ENCODE measurements at places on chromosomes 5 and 9.

GRCh38 chr5:76535577-76535976 is 87.6 kb downstream of the F2RL2 start:
- DNase-seq = no peak

DNA sequence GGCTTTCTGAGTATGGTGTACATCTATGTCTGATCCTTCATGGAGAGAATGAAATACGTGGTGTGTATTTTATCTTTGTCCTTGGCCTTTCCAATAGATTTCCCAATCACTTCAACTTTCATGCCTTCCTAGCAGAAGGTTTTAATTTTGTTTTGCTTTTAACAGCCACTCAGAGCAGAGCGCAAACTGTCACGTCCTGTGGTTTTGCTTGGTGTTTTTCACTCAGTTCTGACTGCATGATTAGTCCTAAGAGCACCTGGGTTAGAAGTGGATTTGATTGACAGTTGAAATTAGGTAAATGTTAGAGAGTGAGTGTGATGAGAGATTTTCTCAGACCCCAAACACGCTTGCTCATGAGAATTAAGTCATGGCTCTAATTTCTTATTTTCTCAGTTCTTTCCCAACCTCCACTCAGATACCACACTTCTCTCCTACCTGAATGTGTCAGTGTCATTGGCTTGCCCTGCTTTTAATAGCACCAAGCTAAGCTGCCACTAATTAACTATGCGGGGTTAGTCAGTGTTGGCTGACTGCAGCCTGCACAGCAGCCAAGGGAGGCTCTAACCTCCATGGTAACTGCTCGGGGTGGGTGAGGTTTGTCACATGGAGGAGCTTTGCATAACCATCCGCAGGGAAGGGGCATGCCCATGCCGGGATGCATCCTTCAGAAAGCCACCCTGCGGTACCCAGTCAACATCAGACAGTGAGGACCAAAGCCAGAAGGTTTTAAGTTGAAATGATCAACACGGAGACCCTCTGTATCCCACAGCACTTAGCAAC is 173.4 kb downstream of the NR3C1 start:
- no peak for DNase-seq

DNA sequence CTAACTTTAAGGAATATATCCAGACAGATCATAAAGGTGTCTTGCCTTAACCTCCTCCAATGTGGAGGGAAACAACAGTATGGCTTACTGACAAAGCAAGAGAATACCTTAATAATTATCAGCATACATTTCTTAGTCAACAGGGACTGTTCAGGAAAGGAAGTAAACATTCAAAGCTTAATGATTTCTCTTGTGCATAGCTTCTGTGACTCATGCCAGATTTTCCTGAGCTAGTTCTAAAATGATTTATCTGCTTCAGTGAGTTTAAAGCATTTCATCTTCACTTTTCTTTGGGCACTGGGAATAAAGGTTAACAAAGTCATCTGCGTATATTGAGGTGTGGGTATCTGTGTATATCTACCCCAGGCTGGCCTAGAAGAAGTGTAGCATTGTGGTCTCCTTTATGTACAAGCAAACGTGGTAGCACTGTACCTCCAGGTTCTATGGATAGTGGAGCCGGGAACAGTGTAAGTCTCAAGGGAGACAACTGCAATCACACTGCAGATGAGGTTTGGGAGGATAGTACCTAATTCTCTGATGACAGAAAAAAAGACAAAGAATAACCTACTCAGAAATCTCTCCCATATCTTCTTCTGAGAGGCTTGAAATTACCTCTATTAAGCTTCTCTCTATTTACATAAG is 284.1 kb downstream of the HCN1 start:
- no peak for DNase-seq

DNA sequence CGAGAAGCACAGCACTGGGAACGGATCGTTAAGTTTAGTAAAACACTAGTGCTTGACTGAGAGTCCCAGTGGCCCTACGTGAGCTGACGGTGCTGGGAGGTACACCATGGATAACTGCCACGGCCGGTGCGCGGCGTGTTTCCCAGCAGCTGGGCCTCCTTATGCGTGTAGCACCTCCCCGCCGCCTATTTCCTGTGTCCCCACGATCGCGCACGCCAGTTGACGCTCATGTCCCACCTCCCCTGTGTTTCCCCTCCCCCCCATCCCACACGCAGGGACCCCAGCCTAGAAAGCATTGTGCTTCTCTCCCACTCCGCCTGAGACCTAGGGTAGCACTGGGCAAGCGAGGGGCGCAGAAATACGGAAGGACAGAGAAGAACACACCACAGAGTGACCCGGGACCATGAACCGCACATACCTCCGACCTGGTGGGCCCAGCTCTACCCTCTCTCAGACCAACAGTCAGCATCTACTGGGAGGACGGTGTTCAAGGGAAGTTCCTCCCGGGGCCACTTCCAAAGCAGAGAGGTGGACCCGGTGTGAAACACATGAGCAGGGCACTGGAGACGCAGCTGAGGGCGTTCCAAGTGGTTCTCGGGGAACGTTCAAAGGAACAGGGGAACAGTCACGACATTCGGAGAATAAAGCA is 45.6 kb downstream of the DBH start:
- no peak for DNase-seq

DNA sequence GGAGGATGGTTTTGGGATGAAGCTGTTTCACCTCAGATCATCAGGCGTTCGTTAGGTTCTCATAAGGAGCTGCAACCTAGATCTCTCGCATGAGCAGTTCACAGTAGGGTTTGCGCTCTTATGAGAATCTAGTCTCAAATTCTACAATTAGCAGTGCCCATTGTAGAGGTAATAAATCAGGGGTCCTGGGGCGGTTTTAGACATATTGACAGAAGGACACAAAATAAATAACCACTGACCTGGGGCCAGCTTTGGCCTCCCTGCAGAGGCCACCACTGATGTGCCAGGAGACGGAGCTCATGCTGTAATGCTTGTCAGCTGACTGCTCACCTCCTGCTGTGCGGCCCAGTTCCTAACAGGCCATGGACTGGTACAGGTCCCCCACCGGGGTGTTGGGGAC is 67.6 kb upstream of the SPATA31D4 start:
- DNase-seq = no peak

DNA sequence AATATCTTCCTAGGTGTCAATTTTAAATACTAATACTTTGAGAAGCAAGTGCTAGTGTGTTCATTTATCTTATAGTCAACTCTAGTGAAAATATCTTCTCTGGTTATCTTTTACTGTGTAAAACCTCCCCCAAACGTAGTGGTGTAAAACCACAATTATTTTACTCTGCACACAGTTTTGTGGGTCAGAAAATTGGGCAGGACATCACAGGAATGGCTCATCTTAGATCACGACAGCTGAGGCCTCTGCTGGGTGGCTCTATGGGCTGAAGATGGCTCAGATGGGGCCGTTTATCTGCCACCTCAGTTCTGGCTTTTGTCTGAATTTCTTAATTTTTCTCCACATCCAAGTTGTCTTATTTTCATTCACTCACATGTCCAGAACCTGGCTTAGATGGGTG is 457.2 kb upstream of the ACTBL2 start:
- DNase-seq = no peak

DNA sequence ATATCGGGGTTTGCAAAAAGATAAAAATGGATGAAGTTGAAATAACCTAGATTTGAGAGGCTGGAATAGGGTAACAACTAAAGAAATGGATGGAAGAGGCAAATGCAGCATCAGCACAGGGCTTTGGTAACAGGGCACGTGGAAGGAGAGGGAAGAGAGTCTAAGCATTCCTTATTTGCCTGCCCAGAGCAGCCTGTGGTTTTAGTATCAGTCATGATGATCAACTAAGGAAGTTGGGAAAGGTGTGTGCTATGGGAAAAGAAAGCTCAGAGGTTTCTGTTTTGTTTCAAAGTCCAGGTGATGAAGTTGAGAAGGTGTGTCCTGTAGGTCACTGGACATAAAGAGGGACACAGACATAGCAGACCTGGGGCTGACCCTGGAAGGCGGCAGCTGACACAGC is 28.8 kb downstream of the GAS1 start:
- no peak for DNase-seq

- DNase-seq = no peak
These were observed 160.9 kb upstream of the LHFPL2 start for GRCh38 chr5:78809444-78809843.

GRCh38 chr5:14063691-14064090 is 79.5 kb upstream of the TRIO start:
- no peak for DNase-seq

DNA sequence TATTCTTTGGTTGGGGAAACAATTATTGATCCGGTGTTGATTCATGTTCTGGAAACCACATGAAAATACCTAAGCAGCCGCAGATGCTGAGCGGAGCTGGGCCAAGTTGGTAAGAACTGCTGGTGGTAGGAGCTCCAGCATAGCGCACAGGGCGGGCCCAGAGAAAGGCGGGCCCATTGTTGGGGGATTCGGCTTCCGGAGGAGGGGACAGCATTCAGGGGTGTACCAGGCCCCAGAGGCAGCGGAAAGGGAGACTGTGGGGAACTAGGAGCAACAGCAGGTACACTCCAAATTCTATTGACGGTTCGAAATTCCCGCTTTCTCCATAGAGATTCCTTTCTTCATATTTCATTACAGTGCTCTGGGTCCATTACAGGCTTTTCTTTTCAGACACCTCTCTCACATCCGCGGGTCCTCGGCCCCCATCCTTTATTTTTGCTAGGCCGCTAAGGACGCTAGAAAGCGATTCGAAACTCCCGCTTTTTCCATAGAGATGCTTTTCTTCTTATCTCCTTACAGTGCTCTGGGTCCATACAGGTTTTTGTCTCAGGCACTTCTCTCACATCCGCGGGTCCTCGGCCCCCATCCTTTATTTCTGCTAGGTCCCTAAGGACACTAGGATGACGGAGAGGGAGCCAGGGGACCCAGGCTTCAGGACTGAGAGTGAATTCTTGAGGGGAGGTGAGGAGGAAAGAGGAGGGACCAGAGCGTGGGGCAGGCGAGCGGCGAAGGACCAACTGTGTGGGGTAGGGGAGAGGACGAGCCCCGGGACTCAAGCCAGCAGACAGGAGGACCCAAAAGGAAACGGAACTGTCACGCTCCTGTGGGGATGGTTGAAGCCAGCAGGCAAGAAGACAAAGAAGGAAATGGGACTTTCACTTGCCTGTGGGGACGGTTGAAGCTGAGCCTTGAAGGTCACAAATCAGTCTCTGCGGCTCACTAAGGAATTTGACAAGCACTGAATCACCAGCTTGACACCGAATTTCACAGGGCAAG is at the start of gene CCDC152:
Gene CCDC152 (plus strand): TSS at position 213 of the 996 bp plus-strand sequence. CDS start 2,304 bp downstream, outside the sequence.
- DNase-seq = no peak

DNA sequence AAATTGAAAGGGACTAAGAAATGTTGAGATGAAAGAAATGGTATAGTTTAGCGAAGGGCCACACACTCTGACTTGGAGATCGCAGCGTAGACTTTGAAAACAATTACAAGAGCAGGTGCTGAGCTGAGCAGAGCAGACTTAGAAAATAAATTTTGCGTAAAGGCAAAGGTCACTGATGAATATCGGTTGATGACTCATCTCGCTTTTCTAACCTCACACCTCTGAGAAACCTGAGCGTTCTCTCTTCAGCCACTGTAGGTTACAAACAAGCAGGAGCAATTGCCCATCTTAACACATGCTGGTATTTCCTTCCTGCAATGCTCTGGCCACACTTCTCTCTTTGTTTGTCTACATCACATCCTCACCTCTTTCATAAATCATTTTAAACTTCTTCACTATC is 190.6 kb upstream of the C9orf72 start:
- no peak for DNase-seq

DNA sequence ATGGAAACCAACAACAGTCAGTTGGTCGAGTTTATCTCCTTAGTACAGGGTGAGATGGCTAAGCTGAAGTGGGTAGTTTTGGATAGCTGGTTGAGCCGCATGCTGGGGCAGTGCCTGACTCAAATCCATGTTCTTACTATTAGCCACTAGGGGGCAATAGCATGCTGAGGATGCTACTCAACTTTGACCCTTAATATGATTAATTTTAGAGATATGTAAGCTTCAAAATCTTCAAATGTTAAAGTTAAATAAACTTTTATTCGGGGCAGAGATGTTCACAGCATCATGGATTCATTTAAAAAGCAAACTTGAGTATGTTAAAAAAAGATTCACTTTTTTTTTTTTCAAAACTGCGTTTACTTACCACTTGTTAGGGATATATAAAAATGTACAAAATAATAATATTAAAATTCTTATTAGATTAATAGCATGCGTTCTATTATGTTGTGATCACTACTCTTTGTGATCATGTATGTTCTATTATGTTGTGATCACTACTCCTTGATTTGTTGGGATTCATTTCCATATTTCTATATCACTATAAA is 57.0 kb downstream of the C9orf153 start:
- no peak for DNase-seq

DNA sequence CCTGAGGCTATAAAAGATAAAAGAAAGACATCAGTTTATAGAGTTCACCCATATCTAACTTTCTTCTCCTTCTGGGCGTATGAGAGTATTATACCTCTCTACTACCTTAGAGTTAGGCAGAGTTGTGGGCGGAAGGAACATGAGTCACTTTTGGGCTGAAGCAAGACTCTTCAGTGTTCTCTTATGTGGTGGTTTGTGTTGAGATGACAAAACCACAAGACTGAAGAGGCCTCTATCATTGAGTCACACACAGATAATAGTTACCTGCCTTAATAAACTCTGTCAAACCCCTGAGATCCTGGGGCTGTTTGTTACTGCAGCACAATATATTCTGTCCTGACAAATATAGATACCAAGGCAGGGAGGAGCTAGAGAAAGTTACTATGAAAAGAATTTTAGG is 184.2 kb downstream of the EFNA5 start:
- DNase-seq = no peak

DNA sequence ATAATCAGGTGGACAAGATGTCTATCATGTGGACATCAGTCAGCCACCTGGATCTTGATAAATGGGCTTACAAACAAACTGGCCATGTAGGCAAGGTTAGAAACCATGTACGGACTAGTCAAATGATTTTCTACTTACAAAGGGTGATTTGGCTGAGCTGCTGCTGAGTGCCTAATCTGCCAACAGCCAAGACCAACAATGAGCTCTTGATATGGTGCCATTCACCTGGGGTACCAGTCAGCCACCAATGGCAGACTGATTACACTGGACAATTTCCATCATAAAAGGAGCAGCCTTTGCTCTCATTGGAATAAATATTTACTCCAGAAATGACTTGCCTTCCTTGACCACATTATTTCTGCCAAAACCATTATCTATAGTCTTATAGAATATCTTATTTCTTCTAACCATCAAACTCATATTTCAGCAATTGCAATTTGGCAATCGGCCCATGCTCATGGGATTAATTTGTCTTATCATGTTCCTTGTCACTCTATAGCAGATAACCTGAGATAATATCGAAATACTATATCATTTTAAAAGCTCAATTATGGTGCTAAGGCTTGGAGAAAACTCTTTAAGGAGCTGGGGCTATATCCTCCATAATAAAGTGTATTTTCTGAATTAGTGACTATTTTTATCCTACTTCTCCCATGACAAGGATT is 135.1 kb downstream of the SLC25A46 start:
- DNase-seq = no peak

DNA sequence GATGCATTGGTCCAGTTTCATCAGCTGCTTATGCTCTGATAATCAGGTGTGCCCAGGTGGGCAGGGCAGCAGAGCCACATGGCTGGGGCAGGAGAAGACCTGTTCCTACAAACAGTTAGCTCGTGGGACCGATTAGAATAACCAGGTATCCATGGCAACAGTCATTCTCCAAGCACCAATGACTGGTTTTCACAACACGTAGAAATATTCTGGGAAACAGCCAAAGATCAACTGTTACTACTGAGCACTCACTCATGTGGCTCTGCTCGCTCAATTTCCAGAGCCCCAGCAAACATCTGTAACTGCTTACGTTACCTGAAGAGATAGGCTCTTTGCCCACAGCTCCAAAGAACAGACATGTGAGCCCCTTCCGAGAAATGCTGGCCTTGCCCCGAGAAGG is 302.0 kb downstream of the AGTPBP1 start:
- no peak for DNase-seq
